Fibroblast of skin of right biceps (primary cell): ENCODE measurements at places on chromosomes 13 and 19.

DNA sequence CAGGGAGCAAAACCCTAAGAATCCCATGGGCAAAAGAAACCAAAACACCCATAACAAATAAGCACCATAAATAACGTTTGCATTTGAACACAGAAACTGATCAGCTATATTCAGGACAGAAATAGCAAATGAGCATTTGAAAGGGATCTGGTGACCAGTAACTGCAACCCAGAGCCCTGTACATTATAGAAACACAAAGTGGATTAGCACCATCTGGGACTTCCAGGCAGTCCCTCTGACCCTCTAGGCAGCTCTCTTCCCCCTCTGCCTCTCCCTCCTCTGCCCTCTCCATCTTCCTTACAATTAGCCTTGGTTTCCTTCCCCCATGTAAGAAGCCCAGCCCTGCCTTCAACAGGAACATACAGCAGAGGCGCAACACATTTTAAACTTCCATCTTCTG, 215.0 kb downstream of the DCLK1 start:
- no peak for DNase-seq

DNA sequence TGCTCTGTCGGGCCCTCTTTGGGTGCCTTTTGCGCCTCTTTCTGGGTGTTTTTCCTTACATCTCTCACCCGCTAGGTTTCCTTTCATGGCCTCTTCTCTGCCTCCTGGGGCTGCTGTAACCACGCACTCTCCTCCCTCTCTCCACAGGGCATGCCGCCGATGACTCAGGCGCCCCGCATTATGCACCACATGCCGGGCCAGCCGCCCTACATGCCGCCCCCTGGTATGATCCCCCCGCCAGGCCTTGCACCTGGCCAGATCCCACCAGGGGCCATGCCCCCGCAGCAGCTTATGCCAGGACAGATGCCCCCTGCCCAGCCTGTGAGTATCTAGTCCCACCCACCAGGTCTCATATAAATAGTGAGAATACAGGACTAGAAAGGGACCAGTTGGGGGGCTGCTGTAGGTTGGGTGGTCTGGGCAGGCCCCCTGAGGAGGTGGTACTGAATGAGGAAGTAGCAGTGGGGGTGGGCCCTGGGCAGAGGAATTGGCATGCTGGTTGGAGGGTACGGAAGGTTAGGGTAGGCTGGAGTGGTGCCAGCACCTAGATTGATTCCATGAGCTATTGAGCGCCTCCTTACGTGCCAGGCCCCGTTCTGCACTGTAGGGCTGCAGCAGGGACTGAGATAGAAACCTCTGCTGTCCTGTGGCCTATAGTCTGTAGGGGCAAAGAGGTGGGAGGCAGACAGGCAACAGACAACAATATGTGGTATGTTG, 11.9 kb downstream of the SNRPA start:
- no peak for DNase-seq

GRCh38 chr13:40508127-40508526, 158.3 kb downstream of the FOXO1 start:
- peak; percentile 34 for DNase-seq

DNA sequence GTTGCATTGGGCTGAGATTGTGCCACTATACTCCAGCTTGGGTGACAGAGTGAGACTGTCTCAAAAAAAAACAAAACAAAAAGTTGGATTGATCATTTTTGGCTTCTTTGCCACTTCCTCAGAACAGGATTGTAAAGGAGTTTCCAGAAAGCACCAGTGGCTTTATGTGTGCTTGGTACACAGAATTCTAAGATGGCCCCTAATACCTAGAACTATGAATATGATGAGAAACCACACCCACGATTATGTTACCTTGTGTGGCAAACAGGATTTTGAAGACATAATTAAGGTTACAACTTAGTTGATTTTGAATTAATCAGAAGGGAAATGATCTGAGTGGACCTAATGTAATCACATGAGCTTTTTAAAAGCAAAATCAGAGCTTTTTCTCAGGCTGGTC, 26.5 kb downstream of the CEACAM1 start:
- DNase-seq = no peak

DNA sequence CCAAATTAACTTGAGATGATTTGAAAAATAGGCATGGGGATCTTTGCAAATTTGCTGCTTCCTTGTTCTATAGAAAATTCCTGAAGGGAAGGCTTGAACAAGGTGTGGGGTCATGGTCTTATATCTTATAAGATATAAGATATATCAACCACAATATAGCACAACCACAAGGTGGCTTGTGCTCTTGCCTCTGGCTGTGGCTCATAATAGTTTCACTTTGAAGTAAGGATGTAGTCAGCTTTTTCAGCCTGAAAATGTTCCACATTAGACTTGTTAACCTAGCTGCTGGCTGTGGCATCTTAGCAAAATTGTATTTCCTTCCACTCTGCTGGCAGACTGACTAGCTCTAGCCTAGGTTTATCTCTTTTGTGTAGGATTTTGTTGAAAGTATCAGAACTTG, 169.7 kb downstream of the KLF5 start:
- no peak for DNase-seq

- no peak for DNase-seq
Measured at GRCh38 chr19:53874606-53874990, 6.9 kb downstream of the MYADM start.

DNA sequence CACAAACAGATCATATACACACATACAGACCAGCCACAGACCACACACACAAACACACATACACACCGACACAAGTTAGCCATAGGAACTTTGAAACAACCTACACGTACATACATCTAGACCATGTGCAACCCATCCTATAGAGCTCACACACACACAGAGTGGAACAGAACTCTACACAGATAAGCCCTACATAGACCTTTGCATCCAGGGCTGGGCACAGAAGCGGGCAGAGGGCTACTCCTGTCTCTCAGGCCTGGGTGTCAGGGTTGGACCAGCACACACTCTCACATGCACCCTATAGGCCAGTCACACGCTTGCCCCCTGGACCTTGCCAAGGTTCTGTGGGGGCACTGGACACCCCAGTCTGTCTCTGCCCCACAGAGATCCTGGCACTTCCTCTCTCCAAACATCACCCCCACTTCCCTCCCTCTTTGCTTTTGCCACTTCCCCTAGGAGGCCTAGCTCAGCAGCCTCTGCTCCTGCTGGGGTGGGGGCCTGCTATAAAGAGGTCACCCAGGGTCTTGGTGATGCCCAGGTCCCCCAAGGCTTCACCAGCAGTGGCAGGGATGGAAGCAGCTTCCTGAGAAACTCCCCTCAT, 5.8 kb upstream of the JUNB start:
- no peak for DNase-seq

DNA sequence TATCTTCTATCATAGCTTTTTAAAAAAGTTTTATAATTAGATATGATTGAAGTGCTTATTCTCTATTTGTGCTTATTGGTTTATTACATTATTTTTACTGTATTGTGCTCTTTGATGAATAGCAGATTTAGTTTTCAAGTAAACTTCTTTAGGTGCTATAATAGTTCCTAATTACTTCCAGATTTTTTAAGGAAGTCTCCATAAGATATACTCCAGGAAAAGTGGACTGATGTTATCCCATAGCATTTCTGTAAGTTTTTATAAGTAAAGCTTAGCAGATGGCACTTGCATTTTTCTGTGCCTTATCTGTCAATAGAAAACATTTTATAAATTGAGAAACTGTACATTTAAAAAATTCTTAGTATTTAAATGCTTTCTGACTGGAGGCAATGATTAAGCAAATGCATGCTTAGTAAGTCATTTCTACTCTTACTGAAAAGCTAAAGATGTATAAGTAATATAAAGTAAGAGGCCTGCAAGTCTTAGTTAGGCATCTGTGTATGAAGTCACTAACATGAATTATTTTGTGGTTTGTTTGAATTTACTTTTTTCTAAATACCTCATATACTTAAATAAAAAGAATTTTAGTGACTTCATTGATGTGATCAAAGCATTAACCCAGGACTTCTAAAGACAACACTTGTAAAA, 182.8 kb downstream of the MAB21L1 start:
- DNase-seq = peak; percentile 35

DNA sequence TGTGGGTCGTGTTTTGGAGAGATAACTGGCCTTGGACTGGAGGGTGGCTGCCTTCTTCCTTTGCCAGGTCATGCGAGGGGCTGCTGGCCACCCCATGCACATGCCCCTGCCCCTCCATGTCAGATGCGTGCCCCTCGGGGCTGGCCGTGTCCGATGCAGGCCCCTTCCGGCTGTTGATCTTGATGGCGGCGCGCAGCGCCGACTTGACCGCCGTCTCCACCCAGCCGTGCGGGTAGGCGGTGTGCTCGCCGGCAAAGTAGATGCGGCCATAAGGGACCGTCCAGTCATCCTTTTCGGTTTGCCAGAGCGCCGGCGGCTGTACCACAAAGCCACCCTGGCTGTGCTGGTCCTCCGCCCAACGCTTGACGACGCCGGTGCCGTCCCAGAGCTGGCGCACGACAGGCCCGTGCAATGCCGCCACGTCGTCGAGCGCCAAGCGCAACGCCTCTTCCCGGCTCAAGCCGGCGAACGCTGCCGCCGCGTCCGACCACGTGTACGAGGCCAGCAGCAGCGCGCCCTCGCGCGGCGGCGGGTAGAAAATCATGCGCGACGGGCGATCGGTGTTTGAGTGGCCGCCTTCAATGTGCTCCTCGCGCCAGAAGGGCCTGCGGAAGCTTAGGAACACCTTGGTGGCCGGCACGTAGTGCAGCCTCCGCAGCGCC, 6.9 kb downstream of the IL4I1 start:
- peak; percentile 75 for DNase-seq

GRCh38 chr13:45786293-45786920, 65.1 kb downstream of the SIAH3 start:
- no peak for DNase-seq

- DNase-seq = no peak
Measured at GRCh38 chr13:28684257-28684656, 25.3 kb downstream of the POMP start.

DNA sequence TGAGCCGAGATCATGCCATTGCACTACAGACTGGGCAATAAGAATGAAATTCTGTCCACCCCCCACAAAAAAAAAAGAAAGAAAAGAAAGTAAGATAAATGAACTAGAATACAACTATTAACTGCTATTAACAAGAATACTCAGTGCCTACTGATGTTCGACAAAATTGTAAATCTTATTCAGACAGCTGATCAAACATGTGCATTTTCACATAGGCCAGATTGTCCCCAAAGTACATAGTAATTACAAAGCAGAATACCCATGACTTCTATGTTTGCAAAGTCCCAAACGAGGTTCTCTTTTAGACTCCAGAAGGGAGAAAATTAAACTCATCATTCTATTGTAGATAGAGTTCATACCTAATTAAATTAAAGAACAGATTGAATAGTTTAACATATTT, 113.4 kb downstream of the UFM1 start:
- no peak for DNase-seq

DNA sequence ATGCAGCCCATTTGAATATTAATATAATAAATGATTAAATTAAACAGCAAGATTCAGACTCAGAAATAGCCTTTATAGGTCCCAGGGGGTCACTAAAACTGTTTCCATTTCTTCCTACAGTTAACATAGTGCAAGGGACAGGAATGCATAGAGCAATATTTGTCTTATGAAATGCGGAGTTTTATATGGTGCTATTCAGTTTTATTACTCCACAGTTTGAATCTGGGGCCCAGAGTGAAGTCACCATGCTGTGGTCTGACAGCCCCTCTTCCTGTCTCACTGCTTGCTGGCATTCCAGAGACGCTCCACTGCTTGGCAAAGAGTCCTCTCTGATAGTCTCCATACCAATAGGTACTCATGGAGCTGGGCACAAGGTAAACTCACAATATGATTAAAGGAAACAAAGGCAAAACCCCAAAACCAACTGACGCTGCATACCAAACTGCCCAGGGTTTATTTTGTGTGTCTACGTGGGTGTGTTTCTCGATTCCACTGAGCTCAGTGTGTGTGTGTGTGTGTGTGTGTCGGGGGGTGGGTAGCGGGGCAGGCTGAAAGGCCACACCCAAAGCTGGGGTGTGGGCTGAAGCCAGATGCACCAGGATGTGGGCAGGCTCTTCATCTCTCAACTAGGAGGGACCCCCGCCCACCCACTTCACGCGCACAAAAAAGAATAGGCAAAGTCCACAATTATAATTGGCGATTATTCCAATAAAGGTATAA, 277.9 kb downstream of the TSHZ3 start:
- peak; percentile 44 for DNase-seq

DNA sequence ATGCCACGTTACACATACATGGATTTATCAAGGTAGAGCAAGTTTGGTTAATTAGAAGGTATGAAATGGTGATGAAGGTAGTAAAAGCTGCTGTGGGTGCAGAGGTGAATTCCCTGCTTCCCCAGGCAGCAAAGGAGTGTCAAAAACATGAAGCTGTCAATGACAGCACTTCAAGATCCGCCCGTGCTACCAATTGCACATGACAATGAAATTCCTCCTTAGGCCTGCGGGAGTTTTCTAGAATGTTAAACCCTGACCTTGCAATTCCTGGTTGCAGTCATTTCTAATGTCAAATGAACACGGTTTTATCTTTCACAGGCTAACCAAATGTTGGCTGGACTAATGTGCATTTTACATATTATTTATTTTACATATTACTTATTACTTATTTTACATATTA, 67.7 kb upstream of the LSM14A start:
- DNase-seq = no peak

DNA sequence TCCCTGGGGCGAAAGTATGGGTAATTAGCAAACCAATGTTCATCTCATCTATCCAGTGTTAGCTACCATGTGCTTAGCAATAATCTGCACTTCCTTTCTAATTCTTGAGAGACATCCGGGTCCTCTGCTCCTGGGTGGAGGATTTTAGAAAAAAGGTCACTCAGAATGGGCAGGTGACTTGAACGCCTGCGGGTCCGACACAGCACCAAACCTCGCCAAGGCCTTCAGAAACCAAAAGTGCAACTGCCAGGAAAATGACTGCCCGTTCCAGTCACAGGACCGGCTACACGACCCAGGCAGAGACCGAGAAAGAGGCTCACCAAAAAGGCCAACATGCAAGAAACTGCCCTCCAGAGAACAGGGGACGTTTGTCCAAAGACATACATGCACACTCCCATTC, 39.9 kb downstream of the ZNF146 start:
- DNase-seq = no peak

DNA sequence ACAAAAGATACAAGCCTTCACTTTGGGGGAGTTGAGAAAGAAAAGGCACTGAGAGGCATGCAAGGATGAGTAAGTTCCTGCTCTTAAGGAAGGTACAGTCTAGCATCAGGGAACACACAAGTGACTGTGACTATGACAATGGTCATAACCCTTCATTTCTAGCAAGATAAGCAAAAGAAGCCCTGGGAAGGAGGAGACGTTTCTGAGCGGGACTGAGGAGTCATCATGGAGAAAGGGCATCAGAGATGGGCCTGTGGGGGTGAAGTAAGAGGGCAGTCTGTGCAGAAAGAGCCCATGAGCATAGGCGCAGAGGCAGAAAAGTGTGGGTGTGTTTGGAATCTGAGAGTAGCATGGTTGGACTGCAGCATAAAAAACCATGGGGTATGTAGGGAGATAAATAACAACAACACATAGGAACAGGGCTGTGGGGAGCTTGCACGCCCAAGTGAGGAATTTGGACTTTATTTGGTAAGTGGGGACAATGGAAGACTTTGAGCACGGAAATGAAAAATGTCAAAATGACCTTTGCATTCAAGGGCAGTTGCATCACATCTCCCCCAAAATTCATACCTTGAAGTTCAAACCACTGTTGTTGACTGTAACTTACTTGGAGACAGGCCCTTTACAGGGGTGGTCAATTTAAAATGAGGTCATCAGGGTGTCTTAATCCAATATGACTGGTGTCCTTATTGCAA, 86.7 kb downstream of the MBNL2 start:
- DNase-seq = peak; percentile 26

- peak; percentile 51 for DNase-seq
Measured at GRCh38 chr13:50788551-50789210, 54.8 kb downstream of the DLEU7 start.
